ENCODE measurements at places on chromosomes 1 and 21. TPM values are rescaled to one million over a fixed set of nuclear protein-coding genes. Genes with fewer than 3 reads are reported as not detected.

The TFF2 gene
- not detected for total RNA-seq

The ANGEL2 gene
- total RNA-seq, result 57.5 TPM

The RNF186 gene
- not detected for total RNA-seq

The RSPO1 gene
- 0.11 TPM for total RNA-seq

The OR2T3 gene
- not detected for total RNA-seq

The KCNE2 gene
- total RNA-seq, result not detected

The SLC9C2 gene
- total RNA-seq, result under 0.01 TPM

The AMY2A gene
- total RNA-seq, result not detected

The BNIPL gene
- 0.32 TPM for total RNA-seq

The GJB4 gene
- not detected for total RNA-seq

The STYXL2 gene
- not detected for total RNA-seq

The MRAP gene
- total RNA-seq, result not detected

All from articular chondrocyte of knee joint (primary cell).